ENCODE measurements at places on chromosomes 13 and 19.
A peak's percentile ranks its signal among the peaks of the same experiment; 100 is the strongest.

- DNase-seq = peak; percentile 44
Observed at GRCh38 chr13:27006519-27007161, 165.0 kb downstream of the USP12 start.

- no peak for DNase-seq
Observed at GRCh38 chr13:45401314-45401713, 16.9 kb downstream of the SLC25A30 start.

GRCh38 chr19:44924243-44924725 is 9.9 kb downstream of the APOC1 start:
- no peak for DNase-seq

DNA sequence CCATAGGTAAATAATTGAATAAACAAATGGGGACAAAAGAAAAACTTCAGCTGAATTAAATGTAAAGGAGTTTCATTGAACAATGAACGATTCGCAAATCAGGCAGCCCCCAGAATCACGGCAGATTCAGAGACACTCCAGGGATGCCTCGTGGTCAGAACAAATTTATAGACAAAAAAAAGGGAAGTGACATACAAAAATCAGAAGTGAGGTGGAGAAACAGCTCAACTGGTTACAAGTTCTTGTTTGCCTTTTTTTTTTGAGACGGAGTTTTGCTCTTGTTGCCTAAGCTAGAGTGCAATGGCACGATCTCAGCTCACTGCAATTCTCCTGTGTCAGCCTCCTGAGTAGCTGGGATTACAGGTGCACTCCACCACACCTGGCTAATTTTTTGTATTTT is 5.7 kb downstream of the ZNF566 start:
- no peak for DNase-seq

DNA sequence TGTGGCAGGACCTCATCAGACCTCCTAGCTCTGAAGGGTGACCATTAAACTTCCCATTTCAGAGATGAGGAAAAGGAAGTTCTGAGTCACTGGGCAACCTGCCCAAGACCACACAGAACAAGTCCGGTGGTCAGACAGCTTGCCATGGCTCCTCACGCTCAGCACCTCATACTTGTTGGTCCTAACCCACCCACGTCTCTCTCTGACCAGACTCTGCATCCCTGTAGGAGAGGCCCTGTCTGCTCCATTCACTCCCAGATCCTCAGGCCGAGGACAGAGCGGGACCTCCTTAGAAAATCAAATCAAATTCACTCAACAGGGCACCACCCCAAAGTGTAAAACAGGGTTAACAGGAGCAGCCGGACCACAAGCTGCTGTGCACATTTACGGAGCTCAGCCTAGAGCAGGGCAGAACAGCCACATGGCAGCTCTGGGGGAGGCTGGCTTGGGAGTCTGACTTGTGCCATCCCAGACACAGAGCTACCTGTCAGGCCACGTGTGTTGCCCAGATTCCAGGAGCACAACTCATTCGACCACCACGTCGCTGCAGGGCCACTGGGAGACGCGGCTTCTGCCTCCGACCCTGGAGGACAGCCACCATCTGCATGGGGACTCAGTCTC is 1.7 kb downstream of the MIER2 start:
- peak; percentile 90 for DNase-seq

DNA sequence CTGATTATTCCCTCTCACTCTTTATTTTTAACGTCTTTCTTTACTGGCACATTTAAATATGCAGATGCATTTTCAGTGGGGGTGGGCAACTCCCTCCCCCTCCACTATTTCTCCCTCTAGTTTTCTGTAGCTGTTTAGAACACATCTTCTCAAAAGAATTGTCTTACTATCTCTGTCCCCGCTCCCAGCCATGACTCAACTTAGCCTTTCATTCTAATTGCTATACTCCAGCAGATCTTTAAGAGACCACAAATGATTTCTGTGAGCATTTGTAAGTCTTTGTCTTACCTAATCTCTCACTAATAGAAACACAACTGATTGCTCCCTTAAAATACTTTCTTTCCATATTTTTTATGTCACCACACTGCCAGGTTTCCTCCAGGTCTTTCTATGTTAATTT is 350.9 kb downstream of the SPRY2 start:
- DNase-seq = no peak

DNA sequence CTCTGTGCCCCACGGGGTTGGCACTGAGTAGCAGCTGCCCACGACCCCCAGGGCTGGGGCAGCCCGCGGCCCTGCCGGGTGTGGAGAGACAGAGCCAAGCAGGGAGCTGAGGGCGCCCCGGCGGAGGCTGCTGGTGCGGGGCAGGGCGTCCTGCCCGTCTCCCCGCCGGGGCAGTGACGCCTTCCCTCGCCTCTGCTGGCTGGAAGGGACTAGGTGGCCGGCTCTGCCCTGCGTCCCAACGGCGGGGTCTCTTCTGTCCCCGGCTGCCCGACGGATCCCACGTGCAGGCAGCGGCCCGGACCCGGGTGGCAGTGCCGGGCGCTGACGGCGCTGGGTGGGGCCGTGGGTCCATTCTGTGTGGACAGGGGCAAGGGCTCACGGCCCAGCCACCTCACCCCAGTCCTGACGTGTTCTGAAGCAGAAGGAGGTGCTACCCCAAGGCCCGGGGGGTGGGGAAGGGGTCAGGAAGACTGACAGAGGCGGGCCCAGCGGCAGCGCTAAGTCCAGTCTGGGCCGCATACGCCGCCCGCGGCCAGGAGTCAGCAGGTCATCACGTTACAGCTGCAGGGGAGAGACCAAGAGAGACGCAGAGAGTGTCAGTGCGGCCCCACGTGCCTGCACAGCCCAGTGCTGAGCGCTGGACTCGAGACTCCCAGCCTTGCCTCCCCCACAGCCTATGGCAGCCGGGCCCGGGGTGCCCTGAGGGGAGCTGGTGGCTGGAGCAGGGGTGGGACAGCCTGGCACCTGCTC is 15.1 kb upstream of the PLPP2 start:
- no peak for DNase-seq

GRCh38 chr19:2488942-2489731 is 13.2 kb downstream of the GADD45B start:
- DNase-seq = peak; percentile 82

- no peak for DNase-seq
Observed at GRCh38 chr13:113929628-113930615, 44.0 kb downstream of the C13orf46 start.

DNA sequence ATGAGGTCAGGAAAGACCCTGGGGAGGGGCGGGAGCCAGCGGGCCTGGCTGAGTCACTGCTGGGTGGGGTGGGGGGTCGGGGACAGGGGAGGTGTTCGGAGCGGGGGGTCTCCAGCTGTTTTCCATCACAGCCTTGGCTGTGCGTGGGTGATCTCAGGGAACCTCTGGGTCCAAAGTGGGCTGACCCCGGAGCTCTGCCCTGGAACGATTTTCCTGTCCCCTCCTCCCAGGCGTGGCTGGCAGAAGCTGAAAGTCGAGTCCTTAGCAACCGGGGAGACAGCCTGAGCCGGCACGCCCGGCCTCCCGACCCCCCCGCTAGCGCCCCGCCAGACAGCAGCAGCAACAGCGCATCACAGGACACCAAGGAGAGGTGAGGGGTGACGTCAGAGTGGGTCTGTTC is 10.6 kb downstream of the TRIP10 start:
- DNase-seq = no peak

DNA sequence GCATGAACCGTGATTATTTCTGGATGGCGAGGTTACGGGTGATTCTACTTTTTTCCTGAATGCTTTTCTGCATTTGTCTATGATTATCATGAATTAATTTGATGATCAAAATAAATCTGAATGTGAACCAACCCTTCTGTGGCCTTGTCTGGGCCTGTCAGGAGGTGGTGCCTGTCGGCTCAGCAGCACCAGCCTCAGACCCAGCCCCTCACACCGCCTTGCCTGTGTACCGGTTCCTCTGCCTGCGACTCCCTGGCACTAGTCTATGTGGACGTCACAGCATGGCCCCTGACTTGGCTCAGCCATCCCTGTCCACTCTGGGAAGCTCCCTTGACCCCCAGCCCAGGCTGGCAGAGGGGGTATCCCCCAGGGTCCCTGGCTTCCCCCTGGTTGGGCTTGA is 15.5 kb upstream of the RABAC1 start:
- no peak for DNase-seq

GRCh38 chr19:51710163-51710562 is 13.6 kb downstream of the HAS1 start:
- no peak for DNase-seq

- DNase-seq = no peak
Observed at GRCh38 chr19:50214699-50215543, 11.5 kb downstream of the MYH14 start.

DNA sequence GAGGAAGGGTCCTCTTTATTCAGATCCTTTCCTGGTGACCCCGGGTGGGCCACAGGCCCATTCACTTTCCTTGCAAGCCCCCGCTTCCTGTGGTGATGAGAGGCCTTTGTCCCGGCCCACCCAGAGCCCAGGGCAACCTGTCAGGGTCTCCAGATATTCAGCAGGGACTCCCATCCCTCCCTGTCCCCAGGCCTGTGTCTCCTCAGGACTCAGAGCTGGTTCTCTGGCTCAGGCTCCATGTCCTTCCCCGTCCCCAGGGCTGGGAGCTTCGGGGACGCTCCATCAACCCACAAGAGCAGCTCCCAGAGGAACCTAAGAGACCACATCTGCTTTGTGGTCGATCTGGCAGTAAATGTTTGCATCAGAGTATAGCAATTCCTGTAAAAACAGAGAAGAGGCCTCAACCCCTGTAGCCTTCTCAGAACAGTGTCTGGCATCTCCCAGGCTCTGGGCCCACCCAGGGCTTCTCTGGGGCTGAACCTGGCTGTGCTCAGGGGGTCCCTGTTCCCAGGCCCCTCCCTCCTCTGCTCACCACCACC is 7.8 kb downstream of the CEACAM4 start:
- peak; percentile 31 for DNase-seq

DNA sequence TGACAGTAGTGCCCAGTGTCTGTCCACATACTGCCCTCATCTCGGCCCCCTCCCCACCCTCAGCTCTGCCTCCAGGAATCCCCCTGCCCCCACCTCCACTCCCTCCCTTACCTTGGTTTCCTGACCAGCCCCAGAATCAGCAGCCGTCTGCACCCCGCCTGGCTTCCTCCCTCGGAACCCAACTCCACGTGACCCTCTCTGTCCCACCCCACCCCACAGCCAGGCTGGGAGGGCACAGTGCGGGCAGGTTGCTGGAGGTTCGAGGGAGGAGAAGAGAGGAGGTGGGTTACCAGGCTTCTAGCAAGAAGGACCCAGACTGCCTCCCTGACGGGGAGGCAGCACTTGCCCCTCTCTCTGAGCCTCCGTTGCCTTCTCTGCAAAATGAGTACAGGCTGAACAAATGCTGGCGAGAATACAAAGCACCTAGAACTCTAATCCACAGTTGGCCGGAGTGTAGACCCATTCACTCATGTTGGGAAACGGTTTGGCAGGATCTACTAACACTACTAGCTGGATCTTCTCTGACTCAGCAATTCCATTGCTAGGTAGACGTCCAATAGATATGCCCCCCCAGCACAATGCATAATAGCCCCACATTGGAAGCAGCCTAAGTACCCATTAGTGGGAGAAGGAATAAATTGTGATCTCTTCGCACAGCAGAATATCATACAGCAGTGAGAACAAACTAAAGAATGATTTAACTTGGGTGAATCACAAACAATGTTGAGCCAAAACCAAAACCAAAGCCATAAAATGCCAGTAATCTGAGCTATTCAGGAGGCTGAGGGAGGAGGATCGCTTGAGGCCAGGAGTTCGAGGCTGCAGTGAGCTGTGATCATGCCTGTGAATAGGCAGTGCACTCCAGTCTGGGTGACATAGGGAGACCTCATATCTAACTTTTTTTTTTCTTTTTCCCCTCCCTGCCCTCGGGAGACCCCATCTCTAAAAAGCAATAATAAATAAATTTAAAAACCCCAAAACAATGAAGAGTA is at the start of gene RASAL3:
Gene RASAL3, minus strand, starts transcription at position 151 of the 992 bp plus-strand sequence. CDS start 186 bp downstream, outside the sequence.
- DNase-seq = no peak

DNA sequence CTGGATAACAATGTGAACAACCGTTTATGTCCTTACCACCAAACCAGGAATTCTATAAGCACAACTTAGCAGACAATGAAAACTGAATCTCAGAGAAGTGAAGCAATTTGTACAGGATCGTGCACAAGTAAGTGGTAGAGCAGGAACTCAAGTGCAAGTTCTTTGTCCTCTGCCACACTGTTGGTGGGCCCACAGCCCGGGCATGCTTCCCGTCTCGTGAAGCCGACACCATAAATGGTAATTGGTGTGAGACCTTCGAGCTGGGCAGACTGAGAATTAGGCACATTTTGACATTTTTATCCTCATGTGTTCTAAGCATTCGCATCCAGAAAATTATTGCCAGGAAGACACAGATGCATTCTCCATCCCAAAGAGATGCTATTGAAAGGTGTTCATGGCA is 27.9 kb upstream of the FLT1 start:
- DNase-seq = no peak

DNA sequence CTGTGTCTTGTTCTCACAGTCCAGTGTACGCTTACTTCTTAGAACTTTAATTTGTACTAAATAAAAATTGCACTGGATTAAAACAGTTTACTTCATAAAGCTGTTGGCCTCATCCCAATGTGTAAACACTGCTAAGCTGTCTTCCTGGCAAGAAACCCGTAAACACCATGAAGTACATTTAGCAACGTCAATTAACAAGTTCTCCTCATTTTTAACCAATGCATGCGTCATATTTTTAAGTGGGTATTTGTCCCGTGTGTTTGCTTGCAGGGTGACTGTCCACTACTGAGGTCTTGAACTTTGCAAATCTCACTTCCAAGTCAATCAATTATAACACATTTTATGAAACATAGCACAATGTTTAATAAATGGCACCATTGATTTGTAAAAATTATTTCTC is 28.2 kb downstream of the LAIR2 start:
- no peak for DNase-seq

GRCh38 chr13:65638572-65639168 is 1591.5 kb downstream of the PCDH9 start:
- DNase-seq = peak; percentile 28

DNA sequence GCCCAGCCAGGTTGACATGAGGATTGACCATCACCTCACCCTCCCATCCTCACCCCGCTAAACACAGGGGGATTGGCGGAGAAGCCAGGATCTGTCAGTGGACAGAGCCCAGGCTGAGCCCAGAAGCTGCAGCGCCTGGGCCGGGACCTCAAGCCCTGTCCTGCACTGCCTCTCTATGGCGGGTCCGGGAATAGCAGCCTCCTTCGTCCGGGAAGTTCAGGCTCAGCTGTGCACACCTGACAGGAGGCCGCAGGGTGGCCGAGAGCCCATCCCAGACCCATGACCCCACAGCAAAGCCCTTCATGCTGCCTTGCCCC is 67.8 kb downstream of the SPACA7 start:
- peak; percentile 62 for DNase-seq

DNA sequence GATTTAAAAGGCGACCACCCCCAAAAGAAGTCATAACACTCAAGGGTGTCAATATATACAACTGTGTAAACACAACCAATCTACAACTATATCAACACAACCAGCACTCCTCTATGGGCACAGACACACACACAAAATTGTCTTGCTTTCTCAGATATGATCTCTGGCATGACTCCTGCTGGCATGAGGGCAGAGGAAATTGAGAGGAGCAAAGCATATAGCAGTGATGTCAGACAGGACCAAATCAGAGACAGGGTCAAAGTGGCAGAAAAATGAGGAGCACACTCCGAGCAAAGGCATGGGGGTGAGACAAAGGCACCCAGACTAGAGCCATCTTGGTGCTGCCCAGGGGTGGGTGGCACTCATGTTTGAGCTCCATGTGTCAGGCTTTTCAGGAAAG is 9.6 kb downstream of the IRGQ start:
- DNase-seq = no peak

GRCh38 chr13:52447815-52448552 is 2.5 kb downstream of the VPS36 start:
- DNase-seq = no peak
